ENCODE measurements at places on chromosomes 4 and X.

DNA sequence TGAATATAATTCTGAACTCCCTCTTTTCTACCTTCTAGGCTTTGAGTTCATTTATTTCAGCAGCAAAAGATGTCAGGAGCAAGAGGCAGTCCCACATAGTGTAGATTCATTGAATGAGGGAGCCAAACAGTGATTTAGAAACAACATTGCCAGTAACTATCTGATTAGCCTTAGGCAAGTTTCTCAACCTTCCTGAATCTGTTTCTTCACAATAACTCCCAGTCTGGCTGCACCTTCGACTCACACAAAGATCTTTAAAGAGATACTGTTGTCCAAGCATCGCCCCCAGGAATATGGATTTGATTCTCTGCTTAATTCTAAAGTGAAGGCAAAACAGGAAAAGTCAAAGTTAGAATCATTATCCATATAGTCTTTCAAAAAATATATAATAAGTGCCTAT, 1026.2 kb downstream of the DMD start:
- no peak for ATAC-seq

DNA sequence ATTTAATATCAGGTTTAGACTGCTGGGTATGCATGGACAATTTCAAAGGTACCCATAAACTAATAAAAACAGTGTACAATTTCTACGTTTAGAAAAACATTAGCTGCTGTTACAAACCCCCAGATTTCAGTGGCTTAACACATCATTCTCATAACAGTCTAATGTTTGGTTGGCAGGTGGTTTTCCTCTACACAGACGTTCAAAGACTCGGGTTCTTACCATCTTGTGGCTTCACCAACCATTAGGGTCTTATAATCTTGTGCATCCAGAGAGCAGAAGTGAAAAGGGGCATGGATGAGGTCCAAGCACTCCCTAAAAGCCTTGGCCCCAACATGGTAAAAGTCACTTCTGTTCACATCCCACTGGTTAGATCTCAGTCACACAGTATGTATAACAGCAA, 71.6 kb downstream of the SH3RF1 start:
- no peak for ATAC-seq

GRCh38 chr4:155773196-155773800, 14.5 kb downstream of the GUCY1B1 start:
- ATAC-seq = no peak

DNA sequence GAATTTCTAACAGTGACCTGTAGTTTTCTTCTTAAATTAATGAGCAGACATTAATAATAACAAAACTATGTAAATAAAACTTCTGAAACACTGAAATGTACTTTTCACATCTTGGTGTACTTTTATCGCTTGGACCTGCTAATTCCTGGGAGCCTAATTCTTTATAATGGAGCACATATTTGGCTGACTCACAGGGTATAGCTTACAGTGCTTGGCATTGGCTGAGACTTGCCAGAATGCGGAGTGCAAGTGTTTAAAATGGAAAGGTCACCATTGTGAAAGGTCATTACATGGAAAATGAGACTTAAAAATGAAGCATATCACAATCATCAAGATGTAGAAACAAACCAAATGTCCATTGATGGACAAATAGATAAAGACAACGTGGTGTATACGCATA, 137.3 kb upstream of the PDLIM3 start:
- ATAC-seq = no peak

- ATAC-seq = no peak
These were observed 158.6 kb upstream of the FAT1 start for GRCh38 chr4:186882293-186882692.

Data from esophagus mucosa (tissue), 1 donor.